ENCODE measurements at places on chromosomes 3 and 15. TPM values are rescaled to one million over a fixed set of nuclear protein-coding genes. Genes with fewer than 3 reads are reported as not detected.

DNA sequence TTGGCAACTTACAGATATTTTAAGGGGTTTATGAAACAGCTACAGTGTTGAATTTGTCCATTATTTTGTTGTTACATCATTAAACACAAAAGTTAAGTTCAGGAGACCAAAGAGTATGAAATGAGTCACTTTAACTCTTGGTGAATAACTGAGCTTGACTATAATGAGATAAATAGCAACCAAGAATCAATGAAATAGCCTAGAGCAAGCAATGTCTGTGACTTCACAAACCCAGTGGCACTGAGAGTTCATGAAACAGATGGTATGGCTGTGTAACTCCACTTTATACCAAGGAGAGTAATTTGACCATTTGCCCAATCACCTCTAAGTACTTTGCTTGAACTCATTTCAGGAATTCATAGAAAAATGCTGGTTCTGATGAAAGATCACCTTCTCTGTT is 169.6 kb upstream of the GADL1 start:
- no peak overlapping the region for H3K4me3 ChIP-seq
- H3K27me3 ChIP-seq = no peaks in the 10 kb centered on the region
- no peaks in the 10 kb centered on the region for H3K4me1 ChIP-seq
- no peak for DNase-seq
- H3K27ac ChIP-seq = no peak overlapping the region

DNA sequence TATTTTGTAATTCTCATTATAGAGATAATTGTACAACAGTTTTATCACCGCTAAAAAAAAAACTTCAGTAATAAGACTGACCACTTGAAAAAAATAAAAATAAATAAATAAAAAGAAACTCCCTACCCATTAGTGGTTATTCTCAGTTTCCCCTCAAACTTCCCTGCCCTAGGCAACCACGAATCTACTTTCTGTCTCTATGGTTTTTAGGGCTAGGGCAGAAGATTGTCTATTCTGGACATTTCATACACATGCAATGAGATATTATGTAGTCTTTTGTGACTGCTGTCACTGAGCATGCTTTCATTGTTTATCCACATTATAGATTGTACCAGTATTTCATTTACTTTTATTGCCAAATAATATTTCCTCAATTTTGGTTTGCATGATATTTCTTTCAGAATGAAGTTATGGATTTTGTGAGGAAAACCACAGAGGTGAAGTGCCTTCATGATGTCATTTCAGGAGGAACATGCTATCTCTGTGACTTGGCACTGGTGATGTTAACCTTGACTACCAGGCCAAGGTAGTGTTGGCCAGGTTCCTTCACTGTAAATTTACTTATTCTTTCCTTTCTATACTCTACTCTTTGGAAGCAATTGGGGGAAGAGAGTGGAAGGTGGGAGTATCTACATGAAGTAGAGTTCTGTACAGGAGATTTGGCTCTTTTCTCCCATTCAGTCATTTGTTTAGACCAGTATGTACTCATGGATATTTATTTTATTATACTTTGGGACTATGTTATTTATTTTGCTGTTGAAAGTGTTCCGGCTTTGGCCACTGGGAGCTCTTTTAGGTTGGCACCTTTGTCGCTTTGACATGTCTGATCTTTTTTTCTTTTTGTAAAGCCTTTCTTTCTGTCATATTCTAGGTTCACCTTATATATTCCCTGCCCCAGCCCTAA is 86.3 kb downstream of the GMPS start:
- no peaks in the 10 kb centered on the region for H3K27me3 ChIP-seq
- H3K27ac ChIP-seq = no peak overlapping the region
- H3K4me1 ChIP-seq = peaks cover 7% of the 10 kb centered on the region
- DNase-seq = no peak
- H3K4me3 ChIP-seq = no peak overlapping the region

DNA sequence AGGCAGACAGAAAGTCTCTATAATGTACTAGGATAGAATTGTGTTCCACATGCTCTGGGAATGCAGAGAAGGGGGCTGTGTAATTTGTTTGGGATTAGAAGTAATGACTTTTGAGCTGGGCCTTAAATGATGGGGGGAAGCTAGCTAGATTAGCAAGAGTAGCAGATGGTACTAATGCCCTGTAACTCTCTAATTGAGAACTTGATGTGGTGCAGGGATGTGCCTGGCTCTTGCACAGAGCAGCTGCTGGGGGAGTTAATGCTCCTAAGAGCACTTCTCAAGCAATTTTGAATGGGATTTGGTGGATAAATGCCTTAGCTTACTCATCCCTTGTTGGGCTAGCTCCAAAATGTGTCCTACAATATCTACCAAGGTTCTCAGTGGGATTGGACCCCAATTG is 12.4 kb upstream of the SYN2 start:
- DNase-seq = no peak
- H3K27me3 ChIP-seq = no peaks in the 10 kb centered on the region
- no peak overlapping the region for H3K27ac ChIP-seq
- no peaks in the 10 kb centered on the region for H3K4me1 ChIP-seq

- H3K27ac ChIP-seq = no peak overlapping the region
- DNase-seq = no peak
- H3K4me1 ChIP-seq = peaks cover 9% of the 10 kb centered on the region
- no peak overlapping the region for H3K4me3 ChIP-seq
- no peaks in the 10 kb centered on the region for H3K27me3 ChIP-seq
- no peaks in the 10 kb centered on the region for H3K36me3 ChIP-seq
Observed at GRCh38 chr15:100134586-100134985, 207.2 kb downstream of the ADAMTS17 start.

- no peak overlapping the region for H3K27ac ChIP-seq
- H3K36me3 ChIP-seq = no peaks in the 10 kb centered on the region
- no peaks in the 10 kb centered on the region for H3K27me3 ChIP-seq
- no peak for DNase-seq
Observed at GRCh38 chr3:89685731-89686130, 578.3 kb downstream of the EPHA3 start.

- no peak overlapping the region for H3K4me3 ChIP-seq
- DNase-seq = no peak
- H3K4me1 ChIP-seq = no peaks in the 10 kb centered on the region
- H3K36me3 ChIP-seq = no peaks in the 10 kb centered on the region
- H3K27ac ChIP-seq = no peak overlapping the region
Observed at GRCh38 chr15:48693484-48693883, 48.0 kb upstream of the FBN1 start.

GRCh38 chr15:81189583-81190283 is 6.9 kb upstream of the IL16 start:
- no peaks in the 10 kb centered on the region for H3K27me3 ChIP-seq
- H3K36me3 ChIP-seq = no peaks in the 10 kb centered on the region
- no peak for DNase-seq
- H3K4me1 ChIP-seq = no peaks in the 10 kb centered on the region
- no peak overlapping the region for H3K4me3 ChIP-seq
- peak overlapping the region; percentile 42 for H3K27ac ChIP-seq

DNA sequence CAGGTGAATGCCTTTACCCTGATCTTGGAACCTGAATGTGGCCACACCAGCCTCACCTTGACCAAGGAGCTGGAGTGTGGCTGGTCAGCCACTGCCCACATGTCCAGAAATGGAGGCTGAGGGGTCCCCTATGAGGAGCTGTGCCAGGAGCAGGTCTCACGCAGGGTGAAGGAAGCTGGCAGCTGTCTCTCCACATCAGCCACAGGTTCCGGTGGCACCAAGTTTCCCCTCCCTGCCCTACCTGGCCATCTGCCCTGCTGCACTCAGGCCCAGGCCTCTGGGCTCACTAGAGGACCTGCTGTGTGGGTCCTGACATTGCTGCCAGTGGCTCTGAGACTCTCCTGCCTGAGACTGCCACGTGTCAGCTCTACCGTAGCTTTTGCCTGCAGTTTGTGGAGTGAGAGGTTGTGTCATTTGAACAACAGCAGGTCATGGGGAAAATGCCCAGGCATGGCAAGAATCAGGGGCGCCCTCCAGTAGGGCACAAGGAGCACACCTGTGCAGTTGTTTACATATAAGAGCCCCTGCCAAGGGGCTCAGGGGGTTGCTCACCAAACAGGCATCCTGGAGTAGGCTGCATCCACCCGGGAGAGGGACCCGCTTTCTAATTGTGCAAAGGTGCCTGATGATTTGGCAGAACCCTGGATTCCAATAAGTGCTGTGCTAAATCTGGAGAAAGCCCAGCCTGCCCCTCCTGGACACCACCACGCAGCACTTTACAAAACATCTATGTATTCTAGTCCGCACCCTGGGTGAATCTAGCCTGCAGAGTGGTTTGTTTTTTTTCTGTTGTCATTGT is 258.5 kb upstream of the TLE3 start:
- H3K4me1 ChIP-seq = peaks cover 9% of the 10 kb centered on the region
- DNase-seq = peak; percentile 57
- H3K27me3 ChIP-seq = peaks cover 12% of the 10 kb centered on the region
- no peaks in the 10 kb centered on the region for H3K36me3 ChIP-seq

DNA sequence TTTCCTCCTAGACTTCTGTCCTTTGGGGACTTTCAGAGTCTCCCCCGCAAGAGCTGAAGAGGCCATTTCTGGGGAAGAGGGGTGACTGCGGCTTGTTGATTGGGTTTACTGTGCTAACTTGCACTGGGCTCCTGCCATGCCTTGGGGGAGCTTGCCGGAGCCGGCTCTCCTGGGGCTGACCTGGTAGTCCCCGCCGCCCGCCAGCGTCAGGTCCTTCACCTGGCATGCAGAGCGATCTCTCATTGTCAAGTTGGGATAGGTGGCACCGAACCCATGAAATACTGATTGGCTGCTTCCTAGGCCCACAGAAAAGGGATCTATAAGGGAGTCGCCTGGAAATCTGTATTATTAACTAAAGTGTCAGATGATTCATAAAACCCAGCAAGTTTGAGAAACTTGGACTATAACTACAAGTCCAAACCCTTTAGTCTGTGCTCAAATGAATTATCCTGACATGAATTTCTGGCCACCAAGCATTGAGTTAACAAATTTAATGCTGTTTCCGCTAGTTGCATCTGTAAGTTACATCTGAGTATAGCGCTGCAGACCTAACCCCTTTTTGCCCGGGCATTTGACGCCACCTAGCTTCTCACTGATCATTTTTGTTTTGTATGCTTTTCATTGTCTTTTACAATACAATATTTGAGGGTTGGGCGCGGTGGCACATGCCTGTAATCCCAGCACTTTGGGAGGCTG is 607 bp upstream of the IMP3 start:
- peak overlapping the region; percentile 97 for H3K4me3 ChIP-seq
- H3K36me3 ChIP-seq = no peaks in the 10 kb centered on the region
- peaks cover 46% of the 10 kb centered on the region for H3K4me1 ChIP-seq
- H3K27ac ChIP-seq = peak overlapping the region; percentile 98

- no peak overlapping the region for H3K27ac ChIP-seq
- H3K36me3 ChIP-seq = peaks cover 5% of the 10 kb centered on the region
- DNase-seq = no peak
- no peaks in the 10 kb centered on the region for H3K4me1 ChIP-seq
- H3K27me3 ChIP-seq = no peaks in the 10 kb centered on the region
- H3K4me3 ChIP-seq = no peak overlapping the region
Observed at GRCh38 chr3:44963571-44964325, 12.2 kb downstream of the ZDHHC3 start.

GRCh38 chr3:158072790-158073189 is 33.4 kb downstream of the SHOX2 start:
- H3K27me3 ChIP-seq = no peaks in the 10 kb centered on the region
- no peaks in the 10 kb centered on the region for H3K36me3 ChIP-seq
- no peak for DNase-seq
- no peak overlapping the region for H3K27ac ChIP-seq

GRCh38 chr15:67543348-67543718 is 830 bp downstream of the MAP2K5 start:
- H3K36me3 ChIP-seq = no peaks in the 10 kb centered on the region
- peak overlapping the region; percentile 92 for H3K4me3 ChIP-seq
- H3K4me1 ChIP-seq = peaks cover 36% of the 10 kb centered on the region
- peak overlapping the region; percentile 90 for H3K27ac ChIP-seq
- H3K27me3 ChIP-seq = no peaks in the 10 kb centered on the region

GRCh38 chr15:58165661-58166060 is 27.5 kb downstream of the AQP9 start:
- no peaks in the 10 kb centered on the region for H3K36me3 ChIP-seq
- no peak for DNase-seq
- H3K27me3 ChIP-seq = no peaks in the 10 kb centered on the region
- H3K27ac ChIP-seq = no peak overlapping the region
- no peaks in the 10 kb centered on the region for H3K4me1 ChIP-seq

DNA sequence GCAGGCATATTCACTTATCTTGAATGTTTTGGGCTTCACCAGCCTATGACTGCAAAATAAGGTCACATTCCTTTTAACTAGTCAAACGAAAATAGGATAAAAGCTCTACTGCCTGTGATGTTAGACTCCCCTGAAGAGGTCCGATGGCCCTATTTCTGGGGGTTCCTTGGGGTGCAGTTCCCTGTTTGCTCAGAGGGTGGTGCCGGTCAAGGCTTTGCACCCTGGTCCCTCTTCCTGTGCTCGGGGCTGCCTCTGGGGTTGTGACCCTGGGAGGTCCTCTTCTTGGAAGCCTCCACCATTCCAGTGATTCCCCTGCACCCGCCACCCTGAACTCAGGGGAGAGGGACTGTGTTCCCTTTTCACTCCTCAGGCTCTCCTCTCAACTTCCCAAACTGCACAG is 86.7 kb upstream of the ANKRD34C start:
- no peak overlapping the region for H3K27ac ChIP-seq
- no peaks in the 10 kb centered on the region for H3K36me3 ChIP-seq
- DNase-seq = no peak
- no peaks in the 10 kb centered on the region for H3K4me1 ChIP-seq

DNA sequence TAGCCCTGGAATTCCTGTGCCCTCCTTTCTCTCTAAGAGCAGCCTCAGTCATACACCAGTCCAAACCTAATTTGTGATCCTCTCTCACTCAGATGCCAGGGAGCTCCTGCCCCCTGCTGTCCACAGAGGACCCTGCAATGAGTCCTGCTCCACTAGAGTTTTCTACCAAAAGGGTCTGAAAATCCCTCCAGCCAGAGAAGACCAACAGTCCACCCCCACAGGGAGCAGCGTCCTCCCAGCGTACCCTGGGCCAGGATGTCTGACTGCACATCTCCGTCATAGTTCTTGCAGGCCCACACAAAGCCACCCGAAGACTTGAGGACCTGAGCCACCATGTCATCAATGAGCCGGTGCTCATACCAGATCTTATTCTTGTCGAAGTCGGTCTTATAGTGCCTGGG is 15.4 kb downstream of the IDH2 start:
- no peak for DNase-seq
- peaks cover 91% of the 10 kb centered on the region for H3K36me3 ChIP-seq
- H3K27me3 ChIP-seq = no peaks in the 10 kb centered on the region

GRCh38 chr3:155554777-155555451 is 190.0 kb downstream of the PLCH1 start:
- H3K36me3 ChIP-seq = no peaks in the 10 kb centered on the region
- no peak for DNase-seq
- H3K27ac ChIP-seq = no peak overlapping the region
- H3K27me3 ChIP-seq = no peaks in the 10 kb centered on the region
- no peaks in the 10 kb centered on the region for H3K4me1 ChIP-seq
- H3K4me3 ChIP-seq = no peak overlapping the region

- no peaks in the 10 kb centered on the region for H3K4me1 ChIP-seq
- H3K27me3 ChIP-seq = no peaks in the 10 kb centered on the region
- H3K36me3 ChIP-seq = no peaks in the 10 kb centered on the region
Observed at GRCh38 chr3:64278625-64279024, 53.4 kb upstream of the PRICKLE2 start.

Gene SLC12A1
- not detected for total RNA-seq

Gene BNC1
- total RNA-seq = not detected

Gene DISP2
- total RNA-seq = 0.17 TPM

Gene LRRC2
- 0.32 TPM for total RNA-seq

Gene ZBED2
- not detected for total RNA-seq

Gene DGKG
- total RNA-seq = 93.8 TPM

Gene AADACL2
- 0.26 TPM for total RNA-seq

Gene LAMB2
- 1,229 TPM for total RNA-seq

Gene CELSR3
- 0.33 TPM for total RNA-seq

Gene NPAP1
- not detected for total RNA-seq

Gene PRSS50
- total RNA-seq = not detected

Gene SKOR1
- 0.69 TPM for total RNA-seq

Gene NME9
- not detected for total RNA-seq

Gene PLA2G4D
- total RNA-seq = not detected

Gene CNTN6
- total RNA-seq = 0.17 TPM
